ENCODE measurements at places on chromosomes 6 and 20.
A peak's percentile ranks its signal among the peaks of the same experiment; 100 is the strongest.

GRCh38 chr20:62339647-62340062, 27.5 kb downstream of the LAMA5 start:
- no peak for DNase-seq

DNA sequence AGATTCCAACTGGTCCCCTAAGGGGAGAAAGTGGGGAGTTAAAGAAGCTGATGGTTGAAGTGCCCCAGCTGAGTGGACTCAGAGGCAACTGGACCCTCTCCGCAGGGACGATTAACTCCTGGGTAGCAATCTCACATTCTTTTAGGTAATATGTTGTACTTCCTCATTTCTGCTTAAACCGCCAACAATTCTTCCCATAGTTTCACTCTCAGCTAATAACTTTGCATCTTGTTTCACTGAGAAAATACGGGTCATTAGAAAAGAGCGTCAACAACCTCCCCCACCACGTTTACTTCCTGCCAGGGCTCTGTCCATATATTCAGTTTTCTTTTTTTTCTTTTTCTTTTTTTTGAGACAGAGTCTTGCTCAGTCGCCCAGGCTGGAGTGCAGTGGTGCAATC, 39.5 kb upstream of the CHD6 start:
- peak; percentile 12 for DNase-seq

- no peak for DNase-seq
Measured at GRCh38 chr6:33670971-33671743, 40.3 kb downstream of the UQCC2 start.

DNA sequence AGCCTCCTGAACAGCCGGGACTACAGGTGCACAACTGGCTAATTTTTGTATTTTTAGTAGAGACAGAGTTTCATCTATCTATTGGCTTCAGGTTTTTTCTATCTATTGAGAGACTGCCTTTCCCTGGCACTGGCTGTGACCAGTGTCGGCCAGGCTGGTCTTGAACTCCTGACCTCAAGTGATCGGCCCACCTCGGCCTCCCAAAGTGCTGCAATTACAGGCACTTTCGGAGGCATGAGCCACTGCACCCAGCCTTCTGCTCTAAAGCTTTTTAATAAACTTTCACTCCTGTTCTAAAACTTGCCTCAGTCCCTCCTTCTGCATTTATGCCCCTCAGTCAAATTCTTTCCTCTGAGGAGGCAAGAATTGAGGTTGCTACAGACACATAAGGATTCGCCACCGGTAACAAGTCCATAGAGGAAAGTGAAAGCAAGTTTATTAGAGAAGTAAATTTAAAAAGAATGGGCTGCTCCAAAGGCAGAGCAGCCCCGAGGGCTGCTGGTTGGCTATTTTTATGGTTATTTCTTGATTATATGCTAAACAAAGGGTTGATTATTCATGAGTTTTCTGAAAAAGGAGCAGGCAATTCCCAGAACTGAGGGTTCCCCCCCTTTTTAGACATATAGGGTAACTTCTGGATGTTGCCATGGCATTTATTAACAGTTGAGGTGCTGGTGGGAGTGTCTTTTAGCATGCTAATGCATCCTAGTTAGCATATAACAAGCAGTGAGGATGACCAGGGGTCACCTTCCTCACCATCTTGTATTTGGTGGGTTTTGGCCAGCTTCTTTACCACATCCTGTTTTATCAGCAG, 44.8 kb upstream of the RNGTT start:
- DNase-seq: peak; percentile 53

DNA sequence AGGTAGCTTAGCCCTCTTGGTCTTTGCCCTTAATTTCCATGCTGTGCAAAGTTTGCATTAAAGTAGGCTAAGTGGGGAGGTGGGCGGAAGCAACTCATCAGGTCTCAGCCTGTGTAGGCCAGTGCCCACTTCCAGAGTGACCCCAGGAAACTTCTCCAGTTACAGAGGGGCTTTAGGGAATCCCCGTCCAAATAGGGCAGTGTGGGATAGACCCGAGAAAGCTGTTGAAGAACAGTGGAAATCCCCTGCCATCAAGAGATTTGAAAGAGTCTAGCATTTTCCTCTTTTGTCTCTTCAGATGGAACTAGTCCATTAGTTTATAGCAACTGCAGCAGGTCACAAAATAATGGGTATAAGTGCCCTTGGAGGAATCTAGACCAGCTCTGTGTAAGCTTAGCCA, 20.2 kb downstream of the SF3B5 start:
- no peak for DNase-seq

GRCh38 chr20:3577366-3577765, 85.8 kb downstream of the GFRA4 start:
- DNase-seq: no peak

- DNase-seq: no peak
Measured at GRCh38 chr6:16687045-16687444, 74.2 kb downstream of the ATXN1 start.

GRCh38 chr20:36330091-36330490, 24.0 kb downstream of the DLGAP4 start:
- DNase-seq: no peak

DNA sequence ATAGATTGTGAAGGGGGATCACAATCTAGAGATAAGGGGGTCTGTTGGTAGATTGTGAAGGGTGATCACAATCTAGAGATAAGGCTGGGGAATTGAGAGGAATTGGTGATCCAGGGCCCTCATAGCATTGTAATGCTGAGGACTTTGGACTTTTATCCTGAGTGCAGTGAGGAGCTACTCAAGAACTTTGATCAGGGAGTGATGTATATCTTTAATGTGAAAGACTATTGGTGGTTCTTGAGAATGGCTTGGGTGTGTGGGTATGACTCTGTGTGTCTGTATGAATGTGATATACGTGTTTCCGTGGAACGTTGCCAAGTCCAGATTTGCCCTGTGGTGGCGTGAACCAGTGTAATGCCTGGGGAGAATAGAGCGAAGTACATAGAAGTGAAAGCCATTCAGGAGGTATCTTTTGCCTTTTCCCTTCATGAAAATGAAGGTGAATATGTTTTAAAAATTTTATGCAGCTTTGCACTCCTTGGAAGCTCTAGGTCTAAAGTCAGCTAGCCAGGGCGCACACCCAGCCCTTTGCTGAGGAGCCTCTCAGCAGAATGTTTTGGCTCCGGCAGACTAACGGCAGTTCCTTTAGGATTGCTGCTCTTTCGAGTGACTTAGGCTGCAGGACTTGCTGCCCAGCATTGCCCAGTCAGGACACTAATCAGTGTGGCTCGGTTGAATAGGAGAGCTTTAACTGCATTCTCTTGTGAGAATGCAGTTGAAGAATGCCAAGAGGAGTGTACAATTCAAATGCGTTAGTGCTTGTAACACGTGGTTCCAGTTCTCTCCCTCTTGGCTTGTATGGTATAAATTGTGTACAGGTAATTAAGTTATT, 3.5 kb downstream of the ZFAND3 start:
- no peak for DNase-seq

GRCh38 chr20:19807946-19808330, 49.9 kb downstream of the RIN2 start:
- DNase-seq: no peak

All from CD14-positive monocyte (primary cell).